ENCODE measurements at places on chromosomes 11 and 22.

DNA sequence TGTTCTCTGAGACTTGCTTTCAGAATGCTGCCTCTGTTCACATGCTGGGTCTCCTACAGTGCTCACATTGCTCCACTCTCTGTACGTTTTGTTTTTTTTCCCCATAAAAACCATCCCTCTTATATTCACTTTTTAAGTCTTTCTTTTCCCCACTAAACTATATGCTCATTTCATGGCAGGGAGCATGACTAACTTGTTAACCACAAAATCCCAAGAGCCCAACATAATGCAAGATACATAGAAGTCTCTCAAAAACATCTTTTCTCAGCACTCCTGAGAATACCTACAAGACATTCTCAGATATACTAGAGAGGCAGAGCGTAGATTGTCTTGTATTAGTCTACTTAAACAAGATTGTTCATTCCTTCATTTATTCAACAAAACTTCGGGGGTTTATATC, 73.3 kb downstream of the FAM76B start:
- DNase-seq = no peak

DNA sequence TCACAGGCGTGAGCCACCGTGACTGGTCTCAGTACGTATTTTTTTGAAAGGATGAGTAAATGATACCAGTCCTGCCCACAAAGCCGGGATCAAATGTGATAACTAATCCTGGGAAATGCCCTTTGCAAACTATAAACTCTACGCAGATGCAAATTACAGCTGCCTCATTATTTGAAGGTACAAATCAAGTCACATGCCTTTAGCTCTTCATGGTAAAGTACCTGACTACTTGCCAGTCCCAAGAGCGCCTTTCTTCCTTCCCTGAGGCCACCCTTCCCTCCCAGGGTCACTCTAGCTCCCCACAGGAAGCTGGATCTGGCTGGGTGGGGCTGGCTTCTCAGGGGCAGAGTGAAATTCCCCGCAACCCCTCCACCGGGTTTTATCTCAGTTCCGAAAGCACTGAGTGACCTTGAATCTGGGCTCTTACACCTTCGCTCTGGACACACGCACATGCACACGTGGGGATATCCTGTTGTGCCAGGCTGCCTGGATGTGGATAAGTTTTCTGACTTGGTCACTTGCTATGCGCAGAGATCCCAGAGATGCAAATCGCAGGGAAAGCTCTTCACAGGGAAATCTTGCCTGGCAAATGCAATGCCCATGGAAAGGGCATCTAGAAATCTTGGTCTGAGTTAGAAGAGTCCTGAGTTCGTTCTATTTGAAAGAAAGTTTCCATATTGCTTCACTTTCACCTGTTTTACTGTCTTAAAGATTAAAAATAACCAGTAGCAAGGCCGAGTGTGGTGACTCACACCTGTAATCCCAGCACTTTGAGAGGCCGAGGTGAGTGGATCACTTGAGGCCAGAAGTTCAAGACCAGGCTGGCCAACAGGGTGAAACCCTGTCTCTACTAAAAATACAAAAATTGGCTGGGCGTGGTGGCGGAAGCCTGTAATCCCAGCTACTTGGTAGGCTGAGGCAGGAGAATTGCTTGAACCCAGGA, 8.5 kb downstream of the A4GALT start:
- no peak for DNase-seq

DNA sequence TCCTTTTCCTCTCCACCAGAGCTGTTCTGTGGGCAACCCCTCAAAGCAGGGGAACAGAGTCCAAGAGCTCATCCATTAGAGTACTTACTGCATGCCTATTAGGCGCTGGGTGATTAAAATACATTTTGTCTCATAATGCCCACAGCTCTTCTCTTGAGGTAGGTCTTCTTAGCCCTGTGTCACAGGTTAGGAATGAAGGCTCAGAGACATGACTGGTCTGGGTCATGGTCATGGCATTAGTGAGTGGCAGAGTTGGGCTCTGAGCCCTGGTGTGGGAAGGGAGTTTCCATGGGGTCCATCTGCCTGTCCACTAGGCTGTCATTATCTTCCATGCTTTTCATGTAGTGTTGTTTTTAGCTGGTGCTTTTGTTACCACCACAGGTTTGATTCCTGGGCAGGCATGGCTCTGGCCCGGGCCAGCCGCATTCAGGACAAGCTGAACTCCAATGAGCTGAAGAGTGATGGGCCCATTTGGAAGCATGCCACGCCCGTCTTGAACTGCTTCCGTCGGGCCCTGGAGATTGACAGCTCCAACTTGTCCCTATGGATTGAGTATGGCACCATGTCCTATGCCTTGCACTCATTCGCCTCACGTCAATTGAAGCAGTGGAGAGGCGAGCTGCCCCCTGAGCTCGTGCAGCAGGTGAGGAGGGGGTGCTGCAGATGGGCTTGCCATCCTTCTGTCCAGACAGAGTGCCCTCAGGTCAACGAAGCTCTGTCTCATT, 76.1 kb downstream of the CABIN1 start:
- no peak for DNase-seq

DNA sequence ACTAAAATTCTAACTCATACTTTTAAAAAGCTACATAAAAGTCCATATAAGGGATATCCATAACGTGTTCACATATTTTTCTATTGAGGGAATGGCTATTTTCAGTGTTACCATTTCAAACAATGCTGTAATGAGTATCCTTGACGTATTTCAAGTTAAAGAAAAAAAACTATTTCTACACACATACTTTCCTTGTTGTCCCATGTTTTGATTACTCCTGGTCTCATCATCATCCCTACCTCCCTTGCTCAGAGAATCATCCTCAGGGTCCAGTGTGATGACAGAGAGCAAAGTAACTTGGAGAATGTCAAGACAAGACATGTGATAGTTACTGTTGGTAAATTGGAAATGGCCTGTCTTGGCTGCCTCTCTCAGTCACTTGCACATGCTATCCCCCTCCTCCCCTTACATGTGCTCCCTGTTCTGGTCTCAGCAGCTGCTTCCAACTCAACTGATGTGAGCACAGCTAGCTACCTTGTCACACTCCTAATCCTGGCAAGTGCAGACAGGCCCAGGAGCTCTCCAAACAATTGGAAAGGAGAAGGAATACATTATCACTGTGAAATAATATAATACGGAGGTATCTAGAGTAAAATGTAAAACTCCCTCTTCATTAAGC, 21.8 kb downstream of the NUMA1 start:
- DNase-seq = no peak

- DNase-seq = no peak
Observed at GRCh38 chr11:125071846-125072217, 8.7 kb downstream of the SLC37A2 start.

GRCh38 chr11:77049026-77049425, 14.8 kb downstream of the B3GNT6 start:
- DNase-seq = no peak

DNA sequence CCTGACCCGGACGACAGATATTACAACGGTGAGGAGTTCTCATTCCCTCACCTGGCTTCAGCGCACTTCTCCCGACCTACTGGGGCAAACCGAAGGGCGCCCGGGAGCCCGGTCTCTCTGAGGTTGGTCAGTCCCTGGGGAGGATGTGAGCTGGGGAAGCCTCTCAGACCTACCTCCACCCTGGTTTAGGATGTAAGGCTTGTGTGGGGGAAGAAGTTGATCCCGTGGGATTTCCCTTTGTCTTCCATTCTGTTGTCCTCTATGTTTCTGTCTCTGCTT, 12.3 kb downstream of the ROBO3 start:
- DNase-seq = no peak

- DNase-seq = no peak
Observed at GRCh38 chr11:19187833-19188258, 13.9 kb downstream of the CSRP3 start.

- DNase-seq = no peak
Observed at GRCh38 chr22:41256254-41257253, 15.8 kb upstream of the CHADL start.

DNA sequence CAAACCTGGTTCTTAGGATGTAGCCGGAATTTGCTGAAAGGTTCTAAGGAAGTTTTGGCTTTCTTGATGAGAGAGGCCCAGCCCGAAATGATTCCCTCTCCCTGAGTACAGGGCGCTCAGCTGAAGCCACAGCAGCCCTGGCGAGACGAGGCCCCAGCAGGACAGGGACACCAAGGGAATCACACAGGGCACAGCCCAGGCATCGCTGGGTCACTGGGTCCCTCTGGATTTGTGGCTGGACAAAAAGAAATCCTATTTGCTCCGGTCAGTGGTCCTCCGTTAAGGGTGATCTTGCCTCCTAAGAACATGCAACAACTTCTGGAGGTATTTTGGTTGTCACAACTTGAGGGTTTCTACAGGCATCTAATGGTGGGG, 6.4 kb downstream of the FGF19 start:
- DNase-seq = no peak

- no peak for DNase-seq
Observed at GRCh38 chr11:13358596-13359270, 81.1 kb downstream of the BMAL1 start.

- DNase-seq = no peak
Observed at GRCh38 chr11:10918698-10919097, 60.8 kb upstream of the ZBED5 start.

- DNase-seq = no peak
Observed at GRCh38 chr11:72221386-72222075, 3.0 kb upstream of the INPPL1 start.

- no peak for DNase-seq
Observed at GRCh38 chr11:727281-727701, 20.0 kb upstream of the TALDO1 start.

DNA sequence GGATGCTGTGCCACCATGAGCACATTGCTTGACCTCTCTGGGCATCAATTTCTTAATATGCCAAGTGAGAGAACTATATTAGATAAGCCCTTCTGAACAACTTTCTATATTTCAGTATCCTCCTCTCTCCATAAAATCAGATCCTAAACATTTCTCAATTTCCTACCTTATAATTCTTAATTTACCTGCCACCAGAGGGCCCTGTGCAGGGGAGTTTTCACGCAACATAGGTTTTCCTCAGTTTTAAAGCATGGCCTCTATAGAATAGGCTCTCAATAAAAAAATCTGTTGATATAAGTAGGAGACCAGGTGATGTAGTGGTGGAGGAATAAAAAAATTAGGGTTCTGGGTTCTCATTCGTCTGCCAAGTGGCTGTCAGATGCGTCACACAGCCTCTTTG, 83.7 kb upstream of the DBX1 start:
- no peak for DNase-seq
